Activated CD4-positive, alpha-beta T cell treated with anti-CD3 and anti-CD28 coated beads, Interleukin-2, amount 10 ng/mL, durations not matched to agents 7 days and 5 days (primary cell): ENCODE measurements at places on chromosomes 16 and 17.

- no peak for DNase-seq
Observed at GRCh38 chr17:8005967-8006730, 3.7 kb downstream of the GUCY2D start.

- peak; percentile 33 for DNase-seq
Observed at GRCh38 chr17:50863221-50863843, 2.8 kb downstream of the TOB1 start.

DNA sequence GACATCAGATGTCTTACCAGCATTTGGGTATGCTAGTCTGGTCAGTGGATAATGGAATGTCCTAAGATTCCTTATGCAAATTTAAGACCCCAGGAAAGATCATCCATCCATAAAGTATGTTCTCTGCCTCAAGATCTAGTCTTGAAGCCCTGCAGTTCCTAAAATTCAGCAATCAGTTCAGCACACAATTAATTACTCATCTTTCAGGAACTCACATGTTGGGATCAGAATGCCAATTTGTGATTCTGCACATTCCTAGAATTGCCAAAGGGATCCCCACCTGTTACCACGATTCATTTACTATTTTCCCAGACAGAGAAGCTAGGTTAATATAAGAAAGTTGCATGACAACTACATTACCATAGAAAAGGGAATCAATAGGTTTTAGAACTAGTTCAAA, 3.2 kb downstream of the OR2C1 start:
- no peak for DNase-seq

GRCh38 chr16:4510747-4511426, 27.7 kb downstream of the CDIP1 start:
- DNase-seq: no peak

DNA sequence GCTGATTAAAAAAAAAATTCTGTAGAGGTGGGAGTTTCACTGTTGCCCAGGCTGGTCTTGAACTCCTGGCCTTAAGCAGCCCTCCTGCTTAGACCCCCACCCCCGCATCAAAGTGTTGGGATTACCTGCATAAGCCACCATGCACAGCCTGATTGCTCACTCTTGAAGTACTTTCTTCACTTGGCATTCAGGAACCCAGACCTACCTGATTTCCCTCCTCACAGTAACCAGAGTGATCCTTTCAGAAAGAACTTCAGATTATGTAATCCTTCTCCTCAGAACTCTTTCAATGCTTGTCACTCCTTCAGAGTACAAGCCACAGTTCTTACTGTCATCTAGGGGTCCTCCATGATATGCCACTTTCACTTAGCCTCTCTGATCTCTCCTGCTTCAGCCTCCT, 1.4 kb downstream of the EFCAB13 start:
- DNase-seq: no peak

GRCh38 chr17:68169840-68170239, 78.0 kb upstream of the AMZ2 start:
- DNase-seq: no peak

GRCh38 chr17:65703891-65704290, 142.4 kb upstream of the AXIN2 start:
- DNase-seq: no peak

DNA sequence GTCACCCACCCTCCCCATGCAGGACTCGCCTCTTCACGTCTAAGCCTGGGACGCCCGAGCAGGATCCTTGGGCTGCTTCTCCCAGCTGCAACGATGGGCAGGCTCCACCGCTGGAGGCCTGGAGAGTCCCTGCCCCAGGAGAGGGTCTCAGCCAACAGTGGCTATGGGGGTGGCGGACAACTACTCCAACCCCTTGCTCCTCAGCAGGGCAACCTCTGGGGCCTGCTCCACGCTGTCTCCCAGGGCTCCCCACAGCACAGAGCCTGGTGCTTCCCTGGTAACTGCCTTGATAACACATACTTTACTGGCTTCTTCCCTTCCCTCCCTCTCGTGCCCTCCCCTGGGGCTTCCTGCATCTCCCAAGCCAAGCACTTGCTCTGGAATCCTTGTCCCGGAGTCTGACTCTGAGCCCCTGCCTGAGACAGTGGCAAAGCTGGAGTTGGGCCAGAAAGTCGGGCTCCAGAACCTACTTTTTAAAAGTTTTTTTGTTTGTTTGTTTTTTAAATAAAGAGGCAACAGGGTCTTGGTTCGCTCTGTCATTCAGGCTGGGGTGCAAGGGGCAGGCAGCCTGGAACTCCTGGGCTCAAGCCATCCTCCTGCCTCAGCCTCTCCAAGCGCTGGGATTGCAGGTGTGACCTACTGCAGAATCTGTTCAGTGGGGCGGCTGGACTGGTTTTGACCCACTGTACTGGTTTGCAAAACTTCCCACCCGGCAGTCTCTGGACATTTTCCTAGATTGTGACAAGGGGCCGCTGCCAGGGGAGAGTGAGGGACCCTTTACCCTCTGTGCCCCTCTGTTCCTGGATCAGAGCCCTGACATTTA, 99.4 kb downstream of the TNFRSF13B start:
- no peak for DNase-seq

DNA sequence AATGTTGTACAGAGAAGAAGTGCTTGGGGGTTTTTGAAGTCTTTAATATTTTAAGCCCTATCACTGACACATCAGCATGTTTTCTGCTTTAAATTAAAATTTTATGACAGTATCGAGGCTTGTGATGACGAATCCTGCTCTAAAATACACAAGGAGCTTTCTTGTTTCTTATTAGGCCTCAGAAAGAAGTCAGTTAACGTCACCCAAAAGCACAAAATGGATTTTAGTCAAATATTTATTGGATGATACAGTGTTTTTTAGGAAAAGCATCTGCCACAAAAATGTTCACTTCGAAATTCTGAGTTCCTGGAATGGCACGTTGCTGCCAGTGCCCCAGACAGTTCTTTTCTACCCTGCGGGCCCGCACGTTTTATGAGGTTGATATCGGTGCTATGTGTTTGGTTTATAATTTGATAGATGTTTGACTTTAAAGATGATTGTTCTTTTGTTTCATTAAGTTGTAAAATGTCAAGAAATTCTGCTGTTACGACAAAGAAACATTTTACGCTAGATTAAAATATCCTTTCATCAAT, 57.8 kb downstream of the HLF start:
- DNase-seq: no peak

DNA sequence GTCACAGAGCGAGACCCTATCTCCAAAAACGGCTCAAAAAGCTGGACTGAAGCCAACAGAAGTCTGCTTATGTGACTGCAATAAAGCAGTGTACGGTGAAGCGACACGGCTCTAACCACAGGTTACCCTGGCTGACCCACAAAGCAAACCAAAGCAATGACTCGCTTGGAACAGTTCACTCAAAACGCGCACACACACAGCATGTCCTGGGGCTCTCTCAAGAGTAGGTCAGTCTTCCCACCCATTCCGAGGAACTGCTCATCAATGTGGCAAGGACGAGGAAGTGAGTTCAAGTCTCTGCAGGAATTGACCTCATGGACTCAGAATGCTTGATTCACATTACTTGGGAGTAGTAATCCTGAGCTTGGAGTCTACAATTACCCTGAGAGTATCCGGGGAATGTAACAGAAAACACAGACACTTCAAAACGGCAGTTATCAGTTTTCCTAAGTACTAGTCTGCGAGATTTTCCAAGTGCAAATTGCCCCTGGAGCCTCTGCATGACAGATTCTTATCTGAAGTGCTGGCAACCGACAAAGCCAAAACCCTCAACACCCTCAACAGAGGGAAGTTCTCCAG, 25.4 kb downstream of the PELP1 start:
- DNase-seq: no peak

DNA sequence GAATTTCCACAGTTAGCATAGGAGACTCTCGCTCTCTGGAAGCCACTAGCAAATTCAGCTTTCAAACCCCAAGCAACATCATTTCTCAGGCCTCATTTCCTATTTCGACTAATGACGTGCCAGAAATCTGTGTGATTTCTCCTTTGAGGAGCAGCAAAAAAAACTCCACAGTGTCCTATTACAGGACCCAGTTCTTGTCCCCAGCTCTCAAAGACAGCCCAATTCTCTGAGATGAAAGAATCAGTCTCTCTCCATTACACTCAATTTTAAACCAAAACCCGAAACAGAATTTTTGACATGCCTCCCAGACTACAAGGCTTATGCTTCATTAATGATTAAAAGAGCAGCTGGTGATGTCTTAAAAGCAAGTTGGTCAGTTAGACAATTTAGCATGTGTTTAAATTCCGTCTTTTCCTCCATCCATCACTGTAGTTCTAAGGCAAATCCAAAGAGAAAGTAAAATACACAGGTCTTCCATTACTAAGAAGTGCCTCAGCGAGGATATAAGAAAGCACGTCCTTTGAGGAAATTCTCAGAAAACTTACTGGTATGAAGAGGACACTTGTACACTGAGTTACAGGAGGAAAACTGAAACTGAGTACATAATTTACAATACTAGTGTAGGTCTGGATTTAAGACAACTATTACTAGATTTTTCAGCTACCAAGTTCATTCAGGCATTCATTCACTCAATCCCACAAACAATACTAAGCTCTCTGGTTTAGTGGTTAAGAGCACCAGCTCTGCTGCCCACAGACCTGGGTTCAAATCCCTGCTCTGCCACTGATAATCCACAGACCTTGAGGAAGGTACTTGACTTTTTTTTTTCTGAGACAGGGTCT, 12.5 kb downstream of the TOM1L2 start:
- DNase-seq: peak; percentile 29

DNA sequence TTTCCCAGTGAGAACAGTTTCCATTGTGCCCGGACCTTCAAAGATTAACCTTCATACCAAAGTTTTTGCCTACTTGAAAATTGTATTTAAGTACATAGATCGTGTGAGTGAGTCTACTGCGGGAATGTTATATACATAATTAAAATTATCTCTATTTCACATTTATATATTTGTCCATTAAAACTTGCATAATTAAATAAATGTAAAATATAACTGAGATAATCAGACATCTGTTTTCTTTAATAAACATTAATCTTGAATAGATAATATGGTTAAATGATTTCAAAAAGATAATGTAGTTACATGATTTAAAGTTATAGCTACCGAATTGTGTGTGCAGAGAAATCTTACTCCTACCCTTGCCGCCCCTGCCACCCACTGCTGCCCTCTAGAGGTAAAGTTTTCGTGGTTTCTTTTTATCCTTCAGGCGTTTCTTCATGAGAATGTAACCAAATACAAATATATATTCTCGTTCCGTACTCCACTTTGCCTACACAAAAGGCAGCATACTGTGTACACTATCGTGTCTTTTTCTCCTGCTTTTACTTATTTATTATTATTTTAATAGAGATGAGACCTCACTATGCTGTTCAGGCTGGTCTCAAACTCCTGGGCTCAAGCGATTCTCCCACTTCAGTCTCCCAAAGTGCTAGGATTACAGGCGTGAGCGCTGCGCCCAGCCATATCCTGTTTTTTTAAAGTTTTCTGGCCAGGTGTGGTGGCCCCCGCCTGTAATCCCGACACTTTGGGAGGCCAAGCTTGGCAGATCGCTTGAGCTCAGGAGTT, 35.6 kb downstream of the RPA1 start:
- DNase-seq: peak; percentile 72

DNA sequence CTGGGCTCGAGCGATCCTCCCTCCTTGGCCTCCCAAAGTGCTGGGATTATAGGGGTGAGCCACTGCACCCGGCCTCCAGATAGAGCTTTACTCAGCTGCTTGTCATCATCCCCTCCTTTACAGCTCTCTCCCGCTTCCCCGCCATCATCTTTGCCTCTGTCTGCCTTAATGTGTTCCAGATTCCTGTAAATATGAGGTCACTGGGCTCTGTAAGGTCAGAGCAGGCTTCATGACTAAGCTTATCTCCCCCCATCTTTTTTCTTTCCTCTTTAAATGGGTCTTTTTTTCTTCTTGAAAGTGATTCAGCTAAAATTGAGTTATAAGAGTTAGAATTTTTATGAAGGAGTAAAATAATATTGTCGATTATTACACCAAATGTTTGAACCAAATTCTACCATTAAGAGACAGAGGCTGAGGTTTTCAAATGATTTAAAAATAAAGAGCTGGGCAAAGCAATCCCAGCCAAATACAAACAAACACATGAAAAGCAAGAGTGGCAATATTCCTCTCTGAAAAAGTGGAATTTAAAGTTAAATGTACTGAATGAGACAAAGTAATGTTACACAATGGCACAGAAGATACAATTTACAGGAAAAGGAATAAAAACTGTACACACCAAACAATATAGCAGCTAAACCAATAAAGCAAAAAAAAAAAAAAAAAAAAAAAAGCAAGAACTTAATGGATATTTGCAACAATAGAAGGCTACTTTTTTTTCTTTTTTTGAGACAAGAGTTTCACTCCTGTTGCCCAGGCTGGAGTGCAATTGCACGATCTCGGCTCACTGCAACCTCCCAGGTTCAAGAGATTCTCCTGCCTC, 62.1 kb downstream of the CRISPLD2 start:
- no peak for DNase-seq

- DNase-seq: no peak
Observed at GRCh38 chr16:56196381-56196780, 5.1 kb downstream of the GNAO1 start.

GRCh38 chr17:76545918-76546555, 6.2 kb downstream of the PRCD start:
- DNase-seq: no peak

- DNase-seq: no peak
Observed at GRCh38 chr16:29742683-29743275, 3.0 kb downstream of the C16orf54 start.

DNA sequence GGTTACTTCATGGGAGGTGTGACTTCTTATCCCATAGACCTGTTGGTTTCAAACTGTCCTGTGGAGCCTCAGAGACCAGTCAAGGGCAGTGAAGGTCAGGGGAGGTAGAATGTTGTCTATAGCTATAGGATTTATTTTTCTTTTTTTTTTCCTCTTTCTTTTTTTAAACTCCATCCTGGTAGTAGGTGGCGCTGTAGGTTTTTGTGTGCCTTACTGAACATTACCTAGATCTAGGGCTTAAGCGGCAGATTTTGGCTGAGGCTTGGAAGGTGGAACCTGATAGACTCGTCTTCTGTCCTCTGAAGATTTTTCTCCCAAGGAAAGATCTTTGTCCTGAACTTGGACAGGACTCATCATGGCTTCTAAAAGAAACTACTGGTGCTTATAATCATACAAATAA, 8.2 kb upstream of the LASP1NB start:
- no peak for DNase-seq

GRCh38 chr16:72942021-72942420, 105.9 kb downstream of the ZFHX3 start:
- no peak for DNase-seq

- no peak for DNase-seq
Observed at GRCh38 chr16:66916518-66916917, 2.2 kb downstream of the CDH16 start.

DNA sequence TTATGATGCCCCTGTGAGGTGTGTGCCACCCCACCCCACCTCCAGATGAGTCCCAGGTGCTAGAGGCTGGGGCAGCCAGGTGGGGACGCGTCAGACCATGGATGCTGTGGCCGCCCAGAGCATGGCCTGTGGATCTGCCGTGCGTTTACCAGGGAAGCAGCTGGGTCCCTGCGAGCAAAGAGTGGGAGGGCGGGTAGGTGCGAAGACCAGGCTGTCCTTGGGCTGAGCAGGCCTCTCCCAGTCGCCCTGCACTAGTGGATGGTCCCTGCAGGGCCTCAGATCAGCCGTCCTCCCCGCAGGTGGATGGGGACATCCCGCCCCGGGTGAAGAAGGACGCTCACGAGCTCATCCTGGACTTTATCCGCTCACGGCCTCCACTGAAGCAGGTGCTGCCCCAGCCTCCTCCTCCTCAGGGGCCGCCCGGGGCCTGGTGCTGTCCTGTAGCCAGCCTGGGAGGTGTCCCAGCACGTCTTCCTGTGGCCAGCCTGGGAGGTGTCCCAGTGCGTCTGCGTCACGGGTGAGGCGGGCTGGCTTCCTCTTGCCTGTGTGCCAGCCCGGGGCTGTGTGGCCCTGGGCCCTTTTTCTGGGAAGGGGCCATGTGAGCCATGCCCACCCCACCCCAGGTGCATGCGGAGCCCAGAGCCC, 18.0 kb upstream of the TCF25 start:
- no peak for DNase-seq

- DNase-seq: no peak
Observed at GRCh38 chr16:31085873-31086628, 2.7 kb downstream of the PRSS53 start.
